ENCODE measurements at places on chromosomes 3 and 15.

GRCh38 chr3:58038675-58039292 lies 30.6 kb downstream of the FLNB start:
- DNase-seq = no peak

DNA sequence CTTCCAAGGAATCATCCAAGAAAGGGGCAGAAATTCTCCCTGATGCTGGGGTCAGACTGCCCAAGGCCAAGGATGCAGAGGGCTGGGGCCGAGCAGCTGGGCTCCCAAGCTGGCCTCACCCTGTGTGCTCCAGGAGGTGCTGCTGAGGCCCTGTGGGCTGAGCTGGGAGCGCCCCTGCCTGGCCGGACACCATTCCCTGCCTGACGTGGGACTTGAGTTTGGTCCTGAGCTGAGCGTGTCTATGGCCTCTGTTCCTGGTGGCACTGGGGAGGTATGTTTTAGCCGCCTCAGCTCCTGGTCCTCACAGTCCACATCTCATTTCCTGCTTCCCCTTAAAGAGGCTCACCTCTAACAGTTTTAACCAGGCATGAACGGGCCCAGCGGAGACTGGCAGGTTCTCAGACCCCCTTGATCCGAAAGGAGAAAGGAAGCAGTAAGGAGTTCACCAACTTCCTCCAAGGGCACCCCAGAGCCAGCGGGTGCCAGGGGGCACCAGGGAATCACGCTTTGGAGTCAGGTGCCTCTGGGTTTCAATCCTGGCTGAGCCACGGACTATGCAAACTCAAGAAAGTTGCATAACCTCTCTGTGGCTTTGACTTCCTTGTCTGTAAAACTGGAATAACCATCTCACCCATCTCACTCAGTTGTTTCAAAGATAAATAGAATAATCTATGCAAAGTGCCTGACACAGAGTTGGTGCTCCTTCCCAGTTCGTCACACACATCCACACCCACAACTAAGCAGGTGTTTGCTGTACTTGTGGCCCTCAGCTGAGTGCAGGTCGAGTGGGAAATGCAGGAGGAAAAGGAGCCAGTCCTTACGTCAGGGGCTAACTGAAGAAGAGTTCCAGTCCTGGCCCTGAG lies 48.6 kb downstream of the SLC12A8 start:
- DNase-seq = no peak

GRCh38 chr3:25821746-25822573 lies 32.1 kb downstream of the OXSM start:
- DNase-seq = no peak

DNA sequence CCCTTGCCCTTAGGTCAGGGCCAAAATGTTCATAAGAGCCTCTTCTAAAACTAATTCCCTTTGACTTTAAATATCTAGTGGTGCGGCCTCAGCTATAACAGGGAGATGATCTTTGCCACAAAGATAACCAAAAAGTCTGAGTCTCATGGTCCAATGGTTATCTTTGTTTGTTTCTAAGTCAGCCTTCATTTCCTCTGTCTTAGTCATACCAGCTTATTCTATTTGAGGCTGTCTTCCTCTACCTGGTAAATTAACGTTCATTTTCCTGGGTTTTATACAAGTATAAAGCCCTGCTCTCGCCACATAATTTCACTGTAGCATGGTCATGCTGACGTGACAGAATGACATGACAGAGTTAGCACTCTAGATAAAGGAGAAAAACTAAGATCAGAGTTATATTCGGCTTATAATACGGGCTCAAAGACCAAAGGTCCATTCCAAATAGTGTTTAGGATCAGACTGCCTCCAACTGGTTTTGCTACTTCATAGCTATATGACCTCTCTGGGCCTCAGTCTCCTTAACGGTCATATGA lies 18.4 kb downstream of the ZNF860 start:
- DNase-seq = no peak

- no peak for DNase-seq
Measured at GRCh38 chr3:146164971-146165769, 4.2 kb upstream of the PLOD2 start.

DNA sequence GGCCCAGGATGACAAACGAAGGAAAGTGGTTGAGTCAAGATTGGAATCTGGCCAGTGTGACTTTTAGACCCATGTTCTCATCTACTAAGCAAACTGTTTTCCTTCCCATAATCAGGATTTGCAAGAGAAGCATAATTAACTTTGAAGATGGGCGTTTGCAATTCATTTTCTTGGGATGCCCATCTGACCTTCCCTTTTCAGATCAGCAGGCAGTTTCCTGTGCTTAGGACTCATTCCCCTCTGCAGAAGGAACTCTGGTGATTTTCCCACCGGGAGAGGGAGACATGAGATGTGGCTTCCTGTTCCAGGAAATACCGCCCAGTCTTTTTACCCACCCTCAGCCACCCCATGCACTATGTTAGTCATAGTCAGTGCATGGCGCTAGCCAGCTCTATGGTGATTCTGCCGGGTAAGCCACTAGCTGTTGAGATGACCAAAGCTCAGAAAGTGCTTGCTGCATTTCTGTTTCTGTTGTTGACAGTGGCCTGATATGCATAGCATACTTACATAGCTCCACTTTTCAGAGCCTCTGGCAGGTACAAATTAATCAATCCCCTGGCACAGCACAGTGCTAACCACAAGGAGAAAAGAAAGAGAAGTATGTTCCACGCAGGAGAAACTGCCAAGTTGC lies 129.4 kb downstream of the VGLL4 start:
- DNase-seq = no peak

DNA sequence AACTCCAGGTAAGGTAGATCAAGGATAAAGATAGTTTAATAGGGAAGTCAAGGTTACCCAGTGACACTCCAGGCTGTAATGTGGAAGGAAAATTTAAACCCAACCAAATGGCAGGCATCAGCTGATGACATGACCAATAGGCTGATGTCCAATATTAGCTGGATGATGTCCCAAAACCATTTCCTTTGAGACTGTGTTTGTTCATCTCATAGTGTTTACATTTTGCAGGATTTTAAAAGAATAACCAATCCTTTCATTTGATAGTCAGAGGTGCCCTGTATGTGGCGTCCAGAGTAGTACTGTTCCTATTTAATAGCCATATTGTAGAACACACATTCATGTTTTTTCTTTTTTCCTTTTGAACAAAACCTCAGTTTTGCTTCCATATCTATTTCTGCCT lies 23.3 kb upstream of the TMEM158 start:
- DNase-seq = no peak

DNA sequence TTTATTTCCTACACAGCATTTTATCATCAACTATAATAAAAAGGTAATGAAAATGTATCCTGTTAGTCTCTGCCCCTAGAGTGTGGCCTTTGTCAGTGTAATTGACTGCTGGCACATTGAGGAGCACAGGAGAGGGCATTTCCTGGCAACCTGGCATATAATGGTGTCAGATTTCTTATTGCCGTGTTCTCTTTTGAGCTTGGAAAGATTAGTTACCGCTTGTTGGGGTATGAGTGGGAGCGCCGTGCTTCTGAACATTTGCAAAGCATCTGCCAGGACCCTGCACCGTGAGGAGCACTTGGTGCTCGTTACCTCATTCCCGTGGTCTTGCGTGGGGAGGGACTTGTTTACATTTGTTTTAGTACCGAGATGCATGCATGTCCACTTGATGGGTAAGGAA lies 124.4 kb downstream of the PTPRG start:
- DNase-seq = no peak

DNA sequence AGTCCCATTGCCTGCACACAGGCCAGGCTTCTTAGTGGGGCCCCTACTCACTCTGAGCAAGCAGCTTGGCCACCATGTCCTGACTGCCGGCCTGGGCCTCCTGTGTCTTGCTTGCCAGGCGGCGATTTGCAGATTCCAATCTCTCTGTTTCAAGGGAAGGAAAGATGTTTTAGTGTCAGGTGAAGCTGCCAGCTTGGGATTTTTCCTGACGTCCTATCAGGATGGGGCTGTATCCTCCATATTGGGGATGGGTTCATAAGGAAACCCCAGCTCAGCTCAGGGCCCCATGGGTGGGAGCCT lies 8.5 kb downstream of the AMOTL2 start:
- no peak for DNase-seq

DNA sequence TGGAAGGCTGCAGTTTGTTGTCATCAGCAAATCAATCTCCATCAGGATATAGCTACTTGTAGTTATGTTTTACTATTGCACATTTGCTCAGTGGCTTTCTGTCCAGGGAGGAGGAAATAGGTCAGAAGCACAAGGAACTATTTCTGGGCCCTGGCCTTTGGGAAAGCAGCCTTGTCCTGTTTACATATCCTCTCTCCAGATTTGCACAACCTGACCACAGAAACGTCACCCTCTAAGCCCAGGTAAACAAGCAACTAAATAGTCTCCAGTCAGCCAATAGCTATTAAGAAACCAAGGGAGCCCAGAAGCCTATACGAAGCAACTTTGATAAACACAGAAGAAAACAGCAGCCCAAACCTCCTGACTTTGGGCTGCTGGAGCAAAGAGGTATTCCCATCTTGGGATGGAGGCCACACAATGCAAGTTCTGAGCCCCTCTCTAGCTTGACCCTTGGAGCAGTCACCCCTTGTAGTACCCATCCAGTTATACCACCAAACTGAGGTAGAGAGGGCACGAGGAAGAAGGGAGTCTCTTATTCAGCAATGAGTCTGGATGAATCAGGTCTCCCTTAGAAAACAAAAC lies 2.3 kb upstream of the FEM1B start:
- DNase-seq = peak; percentile 31

DNA sequence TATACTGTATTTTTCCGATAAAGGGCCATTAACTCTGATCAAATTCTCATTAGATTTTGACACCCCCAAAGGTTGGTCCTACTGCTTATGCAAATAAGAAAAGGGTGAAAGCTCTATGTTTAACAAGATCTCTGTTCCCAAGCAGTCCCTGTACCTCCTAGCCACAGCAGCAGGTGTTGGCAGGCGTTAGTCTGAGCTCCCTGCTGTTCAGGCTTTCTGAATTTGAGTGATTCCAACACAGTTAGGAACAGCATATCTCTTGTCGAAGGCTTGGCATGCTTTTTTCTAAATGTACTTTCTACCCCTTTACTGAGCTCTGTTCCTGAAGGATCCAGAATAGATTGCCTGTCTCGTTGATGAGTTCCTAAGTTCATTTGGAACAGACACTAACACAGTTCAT lies 42.3 kb downstream of the MITF start:
- no peak for DNase-seq

Data from SHP77 treated with DMSO at 0.1 percent for 48 hours (cell line).